WERI-Rb-1 (cell line): ENCODE measurements at places on chromosomes 1 and 21.

DNA sequence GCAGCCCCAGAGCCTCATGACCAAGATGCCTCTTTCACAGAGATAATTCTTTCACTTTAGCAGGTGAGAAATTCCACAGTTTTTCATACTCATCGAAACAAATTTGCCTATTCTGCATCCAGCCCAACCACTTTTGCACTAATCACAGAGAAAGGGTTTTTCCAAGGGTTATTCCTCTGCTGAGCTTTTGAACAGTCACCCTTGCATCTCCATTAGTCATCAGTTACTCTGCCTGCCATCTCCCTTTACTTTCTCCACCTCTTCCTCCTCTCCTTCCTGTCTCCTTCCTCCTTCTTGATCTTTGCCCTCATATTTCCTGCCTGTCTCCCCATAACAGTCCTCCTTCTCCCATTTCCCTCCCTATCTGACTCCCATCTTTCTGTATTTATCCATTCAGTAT lies 43.9 kb downstream of the FH start:
- DNase-seq = no peak

GRCh38 chr21:16537501-16537900 lies 807.7 kb downstream of the USP25 start:
- DNase-seq = no peak

DNA sequence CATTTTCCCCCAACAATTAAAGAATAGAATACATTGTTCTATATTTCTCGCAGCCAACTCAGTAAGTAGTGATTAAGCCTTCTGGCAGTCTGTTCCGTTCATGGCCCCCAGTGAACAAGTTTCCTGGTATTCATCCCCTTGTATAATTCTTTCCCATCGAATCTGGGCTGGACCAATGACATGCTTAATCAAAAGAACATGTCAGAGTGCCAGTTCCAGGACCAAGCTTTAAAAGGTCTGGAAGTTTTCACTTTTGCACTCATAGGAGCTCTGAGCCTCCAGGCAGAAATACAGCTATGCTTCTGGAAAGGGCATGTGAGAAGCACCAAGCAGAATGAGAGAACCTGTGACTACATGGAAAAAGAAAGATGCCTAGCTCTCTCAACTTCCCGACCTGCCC lies 22.5 kb upstream of the DPYD start:
- DNase-seq = no peak

DNA sequence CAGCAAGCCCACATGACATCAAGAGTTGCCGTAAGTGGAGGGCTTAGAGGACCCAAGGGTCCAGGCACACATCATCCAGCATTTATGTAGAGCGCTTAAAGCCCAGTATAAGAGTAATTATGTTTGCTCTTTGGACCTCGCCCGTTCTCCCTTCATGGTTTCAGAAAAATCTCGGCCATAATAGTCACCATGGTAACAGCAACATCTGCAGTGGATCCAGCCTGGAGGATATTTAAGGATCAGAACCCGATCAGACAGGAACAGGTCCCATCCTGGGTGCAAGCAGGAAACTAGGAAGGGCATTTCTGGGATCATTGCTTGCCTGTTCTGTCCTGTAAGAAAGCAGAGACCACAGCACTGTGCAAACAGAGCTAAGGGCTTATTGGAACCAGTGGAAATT lies 89.9 kb upstream of the KAZN start:
- no peak for DNase-seq

DNA sequence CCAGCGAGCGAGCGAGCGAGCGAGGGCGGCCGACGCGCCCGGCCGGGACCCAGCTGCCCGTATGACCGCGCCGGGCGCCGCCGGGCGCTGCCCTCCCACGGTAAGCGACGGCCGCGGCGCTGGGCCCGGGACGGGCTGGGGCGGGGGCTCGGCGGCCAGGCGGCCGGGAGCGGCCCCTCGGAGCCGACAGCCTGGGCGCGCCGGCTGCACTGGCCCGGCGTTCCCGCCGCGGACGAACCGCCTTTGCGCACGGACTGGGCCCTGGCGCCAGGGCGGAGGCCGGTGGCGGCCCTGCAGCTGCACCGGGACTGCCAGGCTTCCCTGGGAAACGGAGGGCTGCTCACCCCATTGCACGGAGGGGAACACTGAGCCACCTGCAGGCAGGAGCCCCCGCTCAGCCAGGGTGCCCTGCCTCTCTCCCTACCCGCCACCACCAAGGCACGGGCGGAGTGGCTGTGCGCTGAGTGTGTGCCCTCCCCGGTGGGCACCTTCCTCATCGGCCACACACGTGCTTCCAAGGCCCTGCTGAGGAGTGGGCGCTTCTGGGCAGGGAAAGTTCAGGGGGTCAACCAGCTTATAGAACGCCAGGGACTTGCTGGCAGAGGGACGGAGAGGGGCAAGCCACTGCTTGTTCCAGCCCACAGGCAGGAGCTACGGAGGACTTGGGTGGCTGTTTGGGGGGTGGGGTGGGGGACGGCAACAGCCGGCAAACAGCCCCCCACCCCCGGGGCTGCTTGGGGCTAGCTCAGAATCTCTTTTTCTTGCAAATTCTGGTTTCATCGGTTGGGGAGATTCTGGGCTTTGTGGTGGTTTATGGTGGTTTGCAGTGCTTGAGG lies 532 bp downstream of the CSF1 start:
- DNase-seq = peak; percentile 25

DNA sequence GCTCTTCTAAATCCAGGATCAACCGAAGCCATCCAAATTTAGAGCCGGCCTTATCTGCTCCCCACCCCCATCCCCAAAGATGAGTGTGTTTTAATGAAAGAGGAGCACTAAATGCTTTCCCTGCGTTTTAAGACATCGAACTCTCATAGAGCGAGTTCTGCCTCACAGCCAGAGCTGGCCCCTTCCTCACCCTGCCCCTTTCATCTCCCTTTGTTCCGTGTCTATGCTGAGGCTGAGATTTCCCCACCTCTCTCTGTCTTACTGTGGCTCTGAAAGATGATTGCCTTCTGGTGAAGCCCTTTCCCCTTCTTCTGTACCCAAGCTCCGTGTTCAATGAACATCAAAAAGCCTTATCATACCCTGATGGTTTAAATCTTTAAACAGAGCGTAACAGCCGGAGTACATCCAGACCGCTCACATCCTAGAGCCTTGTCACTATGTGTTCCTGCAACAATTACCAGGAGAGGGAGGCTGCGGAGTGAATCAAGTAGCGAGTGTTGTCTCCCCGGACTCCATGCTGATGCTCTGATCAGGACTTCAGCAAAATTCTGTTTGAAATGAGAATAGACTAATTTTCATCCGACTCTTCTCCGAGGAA lies 110.1 kb downstream of the ZNF326 start:
- DNase-seq = no peak

- DNase-seq = no peak
Observed at GRCh38 chr1:174746024-174746808, 253.5 kb upstream of the CACYBP start.

- peak; percentile 6 for DNase-seq
Observed at GRCh38 chr21:44436111-44436611, 19.1 kb upstream of the LRRC3 start.

DNA sequence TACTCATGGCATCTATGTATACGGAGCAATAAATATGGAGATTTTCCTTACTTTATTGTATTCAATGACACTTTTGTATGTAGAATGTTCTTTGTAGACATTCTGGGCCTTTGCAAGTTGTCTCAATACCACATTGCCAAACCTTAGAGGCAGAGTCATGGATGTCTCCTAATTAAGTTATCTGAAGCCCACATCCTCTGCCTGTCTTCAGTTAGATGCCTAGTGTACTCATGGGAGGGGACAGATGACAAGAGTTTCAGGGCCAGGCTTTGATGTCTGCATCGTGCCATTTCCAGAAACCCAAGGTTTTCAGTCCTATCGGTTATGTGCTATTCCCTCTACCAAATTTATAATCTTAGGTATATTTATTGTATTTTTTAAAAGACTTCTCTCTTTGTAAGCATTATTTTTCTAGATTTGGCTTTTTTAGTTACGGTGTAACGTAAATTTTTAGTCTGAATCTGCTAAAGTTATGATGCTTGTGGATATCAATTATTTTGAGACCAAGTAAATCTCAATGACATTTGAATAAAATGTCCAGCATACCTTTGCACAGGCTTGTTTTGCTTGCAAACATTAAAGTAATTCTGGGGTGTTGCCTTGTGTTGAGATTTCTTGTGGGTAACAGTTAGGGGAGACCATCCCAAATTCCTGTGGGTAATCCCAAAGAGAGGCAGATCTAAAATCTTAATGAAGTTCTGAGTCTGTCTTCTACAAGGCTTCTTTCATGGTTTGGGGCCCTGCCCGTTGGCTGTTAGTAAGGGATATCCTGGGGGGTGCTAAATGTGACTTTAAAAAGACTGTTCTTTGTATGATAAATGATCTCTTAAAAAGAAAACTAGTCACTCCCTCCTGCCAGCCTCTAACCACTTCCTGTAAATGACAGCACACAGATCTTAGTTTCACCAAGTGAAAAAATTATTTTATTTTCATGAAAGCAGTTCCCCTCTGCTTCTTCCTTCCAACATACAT lies 8.0 kb upstream of the MACF1 start:
- DNase-seq = no peak

GRCh38 chr1:184388319-184388889 lies 1.6 kb downstream of the C1orf21 start:
- no peak for DNase-seq

DNA sequence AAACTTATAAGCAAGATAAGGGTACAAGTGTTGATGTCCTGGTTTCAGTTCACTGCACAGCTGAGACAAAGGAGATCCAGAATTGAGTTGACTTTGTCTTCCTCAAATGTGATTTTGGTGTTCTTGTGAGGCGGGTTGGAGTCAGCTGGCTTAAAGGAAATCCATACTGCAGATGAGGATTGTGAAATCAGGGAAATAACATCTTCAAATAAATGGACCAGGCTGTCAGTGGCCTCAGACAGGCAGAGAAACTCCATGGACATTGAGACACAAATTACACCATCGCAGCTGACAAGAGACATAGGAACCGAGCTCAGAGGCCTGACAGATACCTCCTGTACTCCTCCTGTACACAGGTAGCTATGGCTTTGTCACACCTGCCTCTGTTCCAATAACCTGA lies 27.0 kb upstream of the REG4 start:
- no peak for DNase-seq

GRCh38 chr1:17206196-17206595 lies 1.3 kb downstream of the PADI1 start:
- DNase-seq = no peak

DNA sequence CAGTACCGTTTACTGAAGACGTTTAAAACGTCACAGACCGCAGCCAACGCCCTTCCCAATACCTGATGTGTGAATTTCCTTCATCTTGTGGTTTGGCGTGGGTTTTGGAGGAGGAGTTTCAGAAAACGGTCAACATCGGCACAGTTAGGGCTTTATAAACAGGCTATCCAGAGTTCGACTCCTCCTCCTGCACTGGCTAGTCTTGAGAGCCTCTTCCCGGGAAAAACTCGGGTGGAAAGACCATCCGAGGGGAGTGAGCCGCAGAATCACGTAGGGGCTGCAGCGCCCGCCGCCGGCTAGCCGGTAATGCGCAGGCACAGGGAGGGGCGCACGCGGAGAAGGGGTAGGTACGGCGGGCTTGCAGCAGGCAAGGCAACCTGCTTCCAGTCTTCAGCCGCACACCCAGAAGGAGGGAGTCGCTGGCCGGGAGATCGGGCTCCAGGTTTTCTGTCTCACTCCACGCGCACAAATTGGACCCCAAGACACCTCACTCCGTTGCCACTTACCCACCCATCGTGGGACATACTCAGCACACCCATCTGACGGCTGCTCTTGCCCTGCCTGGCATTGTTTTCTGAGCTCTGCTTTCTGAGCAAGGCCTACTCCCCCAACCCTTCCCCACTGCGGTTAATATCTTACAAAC lies 25.4 kb downstream of the SLC19A2 start:
- DNase-seq = no peak

- no peak for DNase-seq
Observed at GRCh38 chr1:156495401-156496140, 5.0 kb downstream of the MEF2D start.

DNA sequence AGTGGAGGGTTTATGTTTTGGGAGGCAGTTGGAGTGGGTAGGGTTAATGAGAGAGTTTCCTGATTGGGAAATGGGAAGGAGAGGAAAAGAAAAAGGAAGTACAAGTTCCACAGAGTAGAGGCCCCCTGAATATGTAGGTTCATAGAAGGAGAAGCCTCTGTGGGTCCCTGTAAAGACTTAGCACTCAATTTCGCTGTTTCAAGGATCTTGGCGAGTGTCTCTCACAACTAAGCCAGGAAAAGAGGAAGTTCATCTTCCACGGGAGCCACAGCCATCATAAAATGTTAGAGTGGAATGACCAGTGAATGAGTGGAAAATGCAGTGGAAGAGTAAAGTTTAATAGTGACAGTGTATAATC lies 17.4 kb upstream of the DPYD start:
- DNase-seq = no peak

- DNase-seq = no peak
Observed at GRCh38 chr1:224411766-224412165, 22.8 kb downstream of the WDR26 start.

- no peak for DNase-seq
Observed at GRCh38 chr1:191634801-191635508, 523.3 kb upstream of the RGS18 start.

- no peak for DNase-seq
Observed at GRCh38 chr21:29763674-29764073, 176.1 kb downstream of the GRIK1 start.

DNA sequence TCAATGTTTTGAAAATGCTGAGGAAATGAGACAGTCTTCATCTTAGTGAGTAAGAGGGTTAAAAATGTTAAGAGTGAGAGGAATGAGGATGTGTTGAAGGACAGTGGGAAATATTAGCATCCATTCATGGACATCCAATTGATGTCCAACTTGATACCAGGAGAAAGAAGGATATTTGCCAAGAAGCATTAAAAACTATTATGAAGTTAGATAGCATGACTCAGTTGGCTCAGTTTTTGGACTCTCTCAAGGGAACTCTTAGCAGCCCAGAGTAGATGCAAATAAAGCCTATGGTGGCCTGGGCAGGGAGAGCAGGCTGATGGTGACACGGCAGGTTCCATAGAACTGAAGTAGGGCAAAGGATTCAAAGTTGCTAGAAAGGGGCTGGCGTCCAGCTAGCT lies 171.0 kb downstream of the ZZZ3 start:
- DNase-seq = no peak

- no peak for DNase-seq
Observed at GRCh38 chr1:232162001-232162400, 467.9 kb downstream of the SIPA1L2 start.

GRCh38 chr1:66273656-66274055 lies 260.3 kb upstream of the SGIP1 start:
- no peak for DNase-seq

GRCh38 chr1:41482001-41482765 lies 2.3 kb downstream of the EDN2 start:
- DNase-seq = no peak

DNA sequence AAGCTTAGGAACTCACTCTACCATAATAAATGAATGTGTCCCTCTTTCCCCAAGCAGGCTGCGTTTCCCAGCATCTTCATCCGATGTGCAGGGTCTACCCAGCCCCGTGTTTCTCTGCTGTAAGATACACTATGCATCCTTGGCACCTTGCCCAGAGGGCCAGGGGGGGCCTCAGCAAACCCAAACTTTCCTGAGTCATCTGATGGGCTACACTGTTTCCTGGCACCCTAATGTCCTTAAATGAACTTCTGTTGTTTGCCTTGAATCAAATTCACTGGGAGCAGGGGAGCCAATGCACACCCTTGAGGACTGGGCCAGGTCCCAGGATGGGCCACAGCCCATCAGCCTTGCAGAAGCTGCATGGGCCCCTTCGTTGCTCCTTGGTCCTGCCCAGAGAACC lies 145.5 kb downstream of the IGSF21 start:
- no peak for DNase-seq

GRCh38 chr1:184463680-184464079 lies 76.9 kb downstream of the C1orf21 start:
- no peak for DNase-seq

GRCh38 chr1:117633423-117633822 lies 27.6 kb downstream of the TENT5C start:
- no peak for DNase-seq

- no peak for DNase-seq
Observed at GRCh38 chr1:56334047-56334446, 245.3 kb downstream of the PLPP3 start.
